Activated CD4-positive, alpha-beta memory T cell treated with anti-CD3 and anti-CD28 coated beads, Interleukin-2, amount 10 ng/mL, durations not matched to agents 7 days and 5 days (primary cell): ENCODE measurements at places on chromosomes 7 and 10. TPM values are rescaled to one million over a fixed set of nuclear protein-coding genes. Genes with fewer than 3 reads are reported as not detected.
A peak's percentile ranks its signal among the peaks of the same experiment; 100 is the strongest.

GRCh38 chr7:44867073-44867995 is 18.0 kb downstream of the PURB start:
- DNase-seq: peak; percentile 28

The KLLN gene
- 0.81 TPM for total RNA-seq

DNA sequence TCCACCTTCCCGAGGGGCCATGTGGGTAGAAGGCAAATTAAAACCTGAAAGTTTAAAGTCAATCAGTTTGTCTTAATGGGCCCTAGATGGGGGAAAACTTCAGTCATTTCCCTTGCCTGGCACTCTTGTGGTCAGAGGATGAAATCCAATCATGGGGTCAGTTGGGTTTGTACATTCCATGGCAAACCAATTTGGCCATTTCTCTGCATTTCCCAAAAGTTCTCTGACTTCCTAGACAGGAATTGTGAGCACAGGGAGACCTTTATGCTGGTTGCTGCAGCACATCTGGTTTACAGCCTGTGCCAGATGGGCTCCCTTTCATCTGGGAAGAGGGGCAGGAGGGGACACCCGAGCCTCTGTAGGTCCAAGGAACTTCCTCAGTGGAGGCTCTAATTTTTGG is 113.0 kb downstream of the CYP26A1 start:
- DNase-seq: no peak

- DNase-seq: no peak
Observed at GRCh38 chr7:74344786-74345185, 55.6 kb downstream of the CLIP2 start.

The ADRB1 gene
- total RNA-seq: 0.20 TPM

GRCh38 chr10:60267802-60268201 is 121.9 kb downstream of the ANK3 start:
- DNase-seq: no peak

- no peak for DNase-seq
Observed at GRCh38 chr7:68295386-68295785, 1298.8 kb downstream of the TYW1 start.
